ENCODE measurements at places on chromosomes 7 and 10.

DNA sequence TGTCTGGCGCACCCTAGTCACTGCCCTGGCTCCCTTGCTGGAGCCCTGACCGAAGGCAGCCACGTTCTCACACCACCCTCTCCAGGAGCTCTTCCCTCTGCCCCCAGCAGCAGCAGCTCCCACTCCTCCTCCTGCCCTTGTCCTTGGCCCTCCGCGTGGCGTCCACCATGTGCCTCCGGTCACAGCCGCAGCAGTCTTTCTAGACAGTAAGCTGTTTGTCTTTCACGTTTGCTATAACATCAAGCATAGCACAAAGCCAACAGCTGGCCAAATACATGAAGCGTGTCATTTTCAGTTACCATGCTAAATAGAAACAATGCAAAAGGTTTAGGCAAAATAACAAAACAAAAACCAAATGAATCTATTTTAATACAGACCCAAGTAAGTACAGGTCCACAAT is 3.3 kb downstream of the PITRM1 start:
- no peak for DNase-seq

GRCh38 chr7:30076411-30076810 is 48.2 kb downstream of the PLEKHA8 start:
- no peak for DNase-seq

DNA sequence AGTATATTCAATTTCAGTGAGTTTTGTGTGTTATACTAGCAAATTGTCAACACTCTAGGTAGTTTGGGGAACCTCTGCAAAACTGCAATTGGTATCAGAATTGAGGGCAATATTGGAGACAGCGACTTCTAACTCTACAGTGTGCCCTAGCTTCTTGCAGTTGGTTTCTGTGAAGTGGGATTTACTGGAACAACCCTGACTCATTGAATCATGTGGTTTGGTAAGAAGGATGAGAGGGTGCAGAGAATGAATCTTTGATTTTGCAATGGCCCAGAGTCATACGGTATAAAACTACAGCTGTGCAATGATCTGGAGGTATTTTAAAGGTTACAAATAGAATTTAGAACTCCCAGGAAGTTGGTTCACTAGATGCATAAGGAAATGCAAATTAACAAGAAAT is 129.1 kb upstream of the PPP1R3A start:
- DNase-seq, result no peak

- DNase-seq, result no peak
Observed at GRCh38 chr7:135964274-135964673, 12.9 kb downstream of the MTPN start.

DNA sequence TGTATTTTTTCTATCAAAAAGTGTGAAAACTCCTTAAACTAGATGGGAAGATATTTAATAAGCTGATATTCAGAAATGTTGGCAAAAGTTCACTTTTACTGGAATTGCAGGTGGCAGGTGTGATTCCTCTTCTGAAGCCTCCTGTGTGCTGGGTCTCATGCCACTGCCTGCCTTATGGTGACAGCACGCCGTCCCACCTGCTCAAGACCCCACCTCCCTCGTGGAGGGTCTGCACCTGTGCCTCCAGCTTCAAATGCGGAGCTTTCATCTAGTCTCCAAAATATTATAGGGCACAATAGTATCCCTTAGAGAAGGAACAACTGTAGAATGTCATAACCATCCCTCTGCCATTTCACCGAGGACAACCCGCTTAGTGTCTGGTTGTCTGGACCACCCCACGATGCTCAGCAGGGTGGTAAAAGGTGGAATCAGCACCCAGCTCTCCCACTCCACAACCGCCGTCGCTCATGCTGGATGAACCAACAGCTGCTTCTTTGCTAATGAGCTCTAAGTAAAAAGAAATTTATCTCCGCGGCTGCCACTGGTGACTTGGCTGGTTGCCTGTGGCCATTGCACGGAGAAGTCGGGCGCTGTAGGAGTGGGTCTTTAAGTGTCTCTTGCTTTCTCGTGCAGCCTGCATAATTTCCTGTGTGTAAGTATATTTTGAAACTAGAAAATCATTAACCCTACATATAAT is 119.3 kb upstream of the TCERG1L start:
- DNase-seq, result no peak

GRCh38 chr10:6102128-6102527 is 13.3 kb downstream of the RBM17 start:
- DNase-seq, result no peak

DNA sequence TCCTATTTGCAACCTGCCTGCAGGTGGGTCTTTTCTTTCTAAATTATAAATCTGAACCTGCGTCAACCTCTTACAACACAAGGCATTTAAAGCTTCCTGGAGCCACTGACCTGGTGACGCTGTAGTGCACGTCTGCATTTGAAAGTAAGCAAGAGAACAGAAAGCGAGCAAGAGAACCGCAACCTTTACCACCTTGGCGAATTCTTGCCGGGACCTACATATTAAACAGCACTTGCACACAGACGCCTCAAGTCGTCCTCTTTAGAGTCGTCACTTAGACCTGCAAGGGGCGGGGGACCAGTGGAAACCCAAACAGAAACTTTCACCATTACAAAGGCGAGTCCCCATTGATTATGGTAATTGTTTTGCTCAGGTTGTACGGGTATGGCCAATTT is 9.5 kb downstream of the GLI3 start:
- no peak for DNase-seq

DNA sequence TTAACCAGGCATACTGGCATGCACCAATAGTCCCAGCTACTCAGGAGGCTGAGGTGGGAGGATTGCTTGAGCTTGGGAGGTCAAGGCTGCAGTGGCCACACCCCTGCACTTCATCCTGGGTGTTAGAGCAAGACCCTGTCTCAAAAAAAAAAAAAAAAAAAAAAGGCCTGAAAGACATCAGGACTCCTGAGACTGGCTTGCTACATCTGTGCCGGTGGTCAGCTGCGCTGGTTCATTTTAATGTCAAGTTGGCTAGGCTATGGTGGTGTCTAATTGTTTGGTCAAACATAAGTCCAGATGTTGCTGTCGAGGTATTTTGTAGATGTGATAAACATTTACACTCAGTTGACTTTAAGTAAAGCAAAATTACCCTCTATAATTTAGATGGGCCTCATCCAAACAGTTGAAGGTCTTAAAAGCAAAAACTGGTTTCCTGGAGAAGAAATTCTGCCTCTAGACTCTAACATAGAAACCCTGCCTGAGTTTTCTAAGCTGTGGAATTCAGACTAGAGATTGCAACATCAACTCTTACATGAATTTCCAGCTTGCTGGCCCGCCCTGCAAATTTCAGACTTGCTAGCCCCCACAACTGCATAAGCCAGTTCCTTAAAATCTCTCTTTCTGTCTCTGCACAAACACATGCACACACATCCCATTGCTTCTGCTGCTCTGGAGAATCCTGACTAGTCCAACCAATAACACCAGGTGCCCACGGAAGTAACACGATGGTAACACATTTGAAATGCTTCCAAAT is 18.2 kb downstream of the MYOF start:
- DNase-seq, result no peak

DNA sequence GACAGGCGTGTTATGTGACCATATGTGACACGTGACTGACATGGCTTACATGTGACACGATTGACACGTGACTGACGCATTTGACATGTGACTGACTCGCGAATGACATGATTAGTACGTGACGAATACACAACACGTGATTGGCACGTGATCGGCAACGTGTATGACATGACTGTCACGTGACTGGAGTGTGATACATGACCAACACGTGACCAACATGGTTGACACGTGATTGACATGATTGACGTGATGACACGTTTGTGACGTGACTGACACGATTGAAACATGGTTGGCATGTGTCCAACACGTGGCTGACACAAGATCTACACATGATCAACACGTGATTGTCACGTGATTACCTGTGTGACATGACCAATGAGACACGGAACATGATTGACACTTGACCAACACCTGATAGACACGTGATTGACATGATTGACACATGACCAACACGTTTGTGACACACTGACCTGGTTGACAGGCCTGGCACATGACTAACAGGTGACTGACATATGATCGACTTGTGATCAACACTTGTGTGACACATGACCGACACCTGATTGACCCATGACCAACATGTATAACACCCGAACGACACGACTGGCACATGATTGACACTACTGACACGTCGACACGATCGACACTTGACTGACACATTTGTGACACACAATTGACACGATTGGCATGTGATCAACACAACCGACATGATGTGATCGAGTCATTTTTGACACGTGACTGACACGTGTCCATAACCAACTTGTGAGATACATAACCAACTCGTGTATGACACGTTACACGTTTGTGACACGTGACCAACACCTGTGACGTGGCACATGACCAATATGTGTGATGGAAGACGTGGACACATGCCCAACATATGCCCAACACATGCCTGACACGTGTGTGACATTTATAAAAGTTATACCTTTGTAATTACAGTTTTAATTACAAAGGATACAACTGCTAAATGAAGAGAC is 21.1 kb downstream of the CRPPA start:
- DNase-seq, result no peak

GRCh38 chr7:71636329-71636728 is 504.4 kb downstream of the GALNT17 start:
- DNase-seq, result no peak

DNA sequence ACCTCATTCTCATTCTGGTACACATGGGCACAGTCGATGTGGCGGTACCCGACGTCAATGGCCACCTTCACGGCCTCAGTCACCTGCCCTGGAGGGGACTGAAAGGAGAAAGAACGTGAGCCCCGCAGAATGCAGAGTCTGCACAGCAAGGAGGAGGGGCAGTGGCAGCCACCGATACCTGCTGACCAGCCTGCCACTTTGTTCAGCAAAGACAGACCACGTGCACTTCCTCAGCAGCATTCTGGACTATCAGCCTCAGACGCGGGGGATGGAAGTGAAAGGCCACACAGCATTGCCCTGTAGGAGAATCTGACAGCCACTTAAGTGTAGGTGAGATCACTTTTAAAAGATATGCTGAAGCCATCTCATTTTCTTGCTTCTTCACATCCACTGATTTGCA is 7.2 kb downstream of the AKR1B1 start:
- DNase-seq, result no peak

- peak; percentile 58 for DNase-seq
Observed at GRCh38 chr7:1432411-1433082, 26.7 kb downstream of the MICALL2 start.

DNA sequence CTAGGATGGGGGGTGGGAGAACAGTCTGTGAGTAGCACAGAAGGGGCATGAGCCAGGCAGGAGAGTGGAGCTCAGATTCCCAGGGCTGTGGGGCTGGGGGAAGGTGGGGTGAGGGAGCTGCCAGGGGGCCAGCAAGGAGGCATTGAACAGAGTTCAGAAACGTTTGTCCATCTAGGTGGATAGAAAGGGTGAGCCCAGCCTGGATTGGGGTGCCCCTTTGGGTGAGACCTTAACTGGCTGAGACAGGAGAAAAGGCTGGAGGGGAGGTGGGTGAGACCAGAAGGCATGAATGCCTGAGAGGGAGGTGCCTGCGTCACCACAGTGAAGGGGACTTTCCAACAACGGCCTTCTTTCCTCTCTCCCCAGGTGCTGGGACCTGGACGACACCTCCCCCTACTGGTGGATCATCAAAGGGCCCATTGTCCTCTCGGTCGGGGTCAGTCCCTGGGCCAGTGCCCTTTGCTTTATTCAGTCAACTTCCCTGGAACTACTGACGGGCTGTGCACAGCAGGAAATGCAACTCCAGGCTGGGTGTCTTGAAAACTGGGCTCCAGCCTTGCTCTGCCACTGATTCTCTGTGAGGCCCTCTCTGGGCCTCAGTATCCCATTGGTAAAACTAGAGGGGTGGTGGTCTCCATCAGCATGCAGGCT is 11.0 kb downstream of the GHRHR start:
- DNase-seq, result peak; percentile 73

DNA sequence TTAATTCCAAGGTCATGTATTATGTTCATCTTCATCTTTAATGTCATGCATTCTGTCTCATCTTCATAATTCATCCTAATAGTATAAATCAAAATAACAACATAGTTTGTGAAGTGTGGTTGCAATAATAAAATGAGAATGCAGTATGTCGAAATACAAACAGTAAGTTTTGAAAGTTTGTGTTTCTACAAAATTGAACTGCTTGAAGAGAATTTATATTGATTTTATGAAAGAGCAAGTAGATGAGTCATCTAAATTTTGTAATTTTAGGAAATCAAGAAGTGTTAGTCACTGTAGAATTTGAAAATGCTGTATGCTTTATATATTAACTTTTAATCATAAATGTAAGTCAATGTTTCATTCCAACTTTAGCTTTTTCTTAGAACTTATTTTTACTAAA is 190.5 kb upstream of the PPP1R3A start:
- DNase-seq, result no peak

- DNase-seq, result peak; percentile 77
Observed at GRCh38 chr10:43863859-43864591, 215.3 kb upstream of the ZNF32 start.

- no peak for DNase-seq
Observed at GRCh38 chr10:22476601-22477321, 131.5 kb downstream of the SPAG6 start.

- DNase-seq, result no peak
Observed at GRCh38 chr10:3532644-3533043, 252.4 kb downstream of the KLF6 start.

- DNase-seq, result no peak
Observed at GRCh38 chr7:140593672-140593982, 47.0 kb downstream of the DENND2A start.

DNA sequence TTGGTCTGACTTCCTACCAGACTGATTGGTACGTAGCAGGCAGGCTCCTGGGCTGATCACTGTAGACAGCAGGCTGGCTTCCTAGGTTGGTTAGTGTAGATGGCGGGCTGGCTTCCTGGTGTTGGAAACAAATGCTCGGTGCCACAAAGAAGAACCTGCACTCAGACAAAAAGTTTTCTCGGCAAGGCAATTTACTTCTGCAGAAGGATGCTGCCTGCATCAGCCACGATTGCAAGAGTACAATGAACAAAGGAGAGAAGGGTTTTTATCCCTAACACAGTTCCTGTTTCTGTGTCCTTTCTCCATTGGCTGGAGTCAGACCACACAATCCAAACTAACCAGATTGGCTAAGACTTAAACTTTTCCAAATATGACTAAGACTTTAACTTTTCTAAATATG is 123.6 kb upstream of the PPP2R2D start:
- no peak for DNase-seq

DNA sequence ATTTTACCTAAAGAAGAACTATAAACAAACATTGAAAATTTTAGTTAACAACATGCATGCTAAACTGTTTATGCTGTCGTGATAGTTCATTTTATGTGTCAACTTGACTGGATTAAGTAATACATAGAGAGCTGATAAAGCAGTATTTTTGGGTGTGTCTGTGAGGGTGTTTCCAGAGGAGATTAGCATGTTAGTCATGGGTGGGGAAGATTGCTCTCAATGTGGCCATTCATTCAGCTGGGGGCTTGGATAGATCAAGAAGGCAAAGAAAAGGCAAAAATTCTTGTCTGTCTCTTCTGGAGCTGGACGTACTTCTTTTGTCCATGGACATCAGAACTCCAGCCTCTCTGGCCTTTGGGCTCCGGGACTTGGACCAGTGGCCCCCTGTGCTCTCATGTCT is 172.9 kb upstream of the SEMA3E start:
- no peak for DNase-seq
